ENCODE measurements at places on chromosomes 13 and 19.

DNA sequence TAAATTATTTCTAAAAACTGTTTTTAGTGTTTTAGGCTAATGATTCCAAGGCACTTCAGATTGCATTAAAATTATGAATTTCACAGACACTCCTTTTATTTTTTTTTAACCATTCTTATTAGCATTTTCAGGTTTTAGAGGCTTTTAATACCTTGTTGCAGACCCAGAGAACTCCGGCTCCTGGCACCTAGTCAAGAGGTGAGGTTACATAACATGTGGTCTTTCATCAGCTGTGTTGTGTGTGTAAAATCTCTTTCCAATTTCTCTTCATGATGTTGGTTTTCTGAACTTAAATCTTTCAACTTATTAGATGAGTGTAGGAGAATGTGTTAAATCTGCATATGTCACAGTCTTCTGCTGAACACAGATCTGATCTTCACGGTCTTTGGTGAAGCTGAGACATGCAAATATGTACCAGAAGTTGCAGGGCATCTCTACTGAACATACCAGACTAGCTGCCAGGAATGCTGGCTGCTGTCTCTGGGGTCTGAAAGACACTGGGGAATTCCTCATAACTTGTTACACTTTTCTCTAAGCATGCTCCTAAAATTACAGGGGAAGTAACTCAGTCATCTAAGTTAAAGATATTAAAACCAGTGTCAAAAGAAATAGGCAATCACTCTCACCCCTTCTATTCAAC lies 1165.3 kb downstream of the EFNB2 start:
- DNase-seq, result no peak

- no peak for DNase-seq
These were observed 457.3 kb downstream of the EFNB2 start for GRCh38 chr13:106078191-106078590.

DNA sequence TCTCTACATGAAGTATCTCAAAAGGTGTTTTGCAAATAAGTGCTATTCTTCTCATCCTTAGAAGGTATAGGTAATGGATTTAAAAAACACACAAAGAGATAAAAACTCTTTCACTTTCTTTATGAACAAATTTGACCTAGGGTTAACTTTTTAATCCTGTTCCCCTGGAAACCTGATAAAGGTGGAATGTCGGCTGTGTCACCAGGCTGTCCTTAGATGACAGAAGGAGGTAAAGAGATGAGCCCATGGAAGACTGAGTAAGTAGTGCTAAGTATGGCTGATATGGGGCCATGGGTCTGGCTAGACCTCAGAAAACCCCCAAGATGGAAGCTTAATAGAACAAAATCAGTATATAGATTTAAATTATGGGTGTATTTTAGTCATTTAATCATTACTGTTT lies 153.8 kb upstream of the LSM14A start:
- DNase-seq, result no peak

- no peak for DNase-seq
These were observed 129.4 kb downstream of the AKAP11 start for GRCh38 chr13:42401376-42401775.

DNA sequence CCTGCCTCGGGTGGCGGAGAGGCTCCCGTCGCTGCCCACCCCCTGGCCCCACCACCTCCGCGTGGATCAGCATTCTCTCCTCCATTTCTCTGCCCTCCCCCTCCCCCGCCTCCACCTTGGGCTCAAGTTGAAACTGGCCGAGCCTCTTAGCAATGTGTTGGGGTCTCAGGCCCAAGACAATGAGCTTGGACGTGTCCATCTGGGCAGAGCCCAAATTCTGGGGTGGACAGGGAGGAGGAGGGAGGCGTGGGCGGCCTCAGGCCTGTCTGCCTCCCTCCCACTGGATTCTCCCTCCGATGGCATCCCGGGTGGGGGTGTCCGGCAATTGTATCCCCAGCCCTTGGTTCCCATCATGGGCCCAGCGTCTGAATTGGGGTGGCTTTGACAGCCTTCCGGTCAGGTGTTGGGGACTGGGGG lies 1.2 kb downstream of the CELF5 start:
- no peak for DNase-seq

DNA sequence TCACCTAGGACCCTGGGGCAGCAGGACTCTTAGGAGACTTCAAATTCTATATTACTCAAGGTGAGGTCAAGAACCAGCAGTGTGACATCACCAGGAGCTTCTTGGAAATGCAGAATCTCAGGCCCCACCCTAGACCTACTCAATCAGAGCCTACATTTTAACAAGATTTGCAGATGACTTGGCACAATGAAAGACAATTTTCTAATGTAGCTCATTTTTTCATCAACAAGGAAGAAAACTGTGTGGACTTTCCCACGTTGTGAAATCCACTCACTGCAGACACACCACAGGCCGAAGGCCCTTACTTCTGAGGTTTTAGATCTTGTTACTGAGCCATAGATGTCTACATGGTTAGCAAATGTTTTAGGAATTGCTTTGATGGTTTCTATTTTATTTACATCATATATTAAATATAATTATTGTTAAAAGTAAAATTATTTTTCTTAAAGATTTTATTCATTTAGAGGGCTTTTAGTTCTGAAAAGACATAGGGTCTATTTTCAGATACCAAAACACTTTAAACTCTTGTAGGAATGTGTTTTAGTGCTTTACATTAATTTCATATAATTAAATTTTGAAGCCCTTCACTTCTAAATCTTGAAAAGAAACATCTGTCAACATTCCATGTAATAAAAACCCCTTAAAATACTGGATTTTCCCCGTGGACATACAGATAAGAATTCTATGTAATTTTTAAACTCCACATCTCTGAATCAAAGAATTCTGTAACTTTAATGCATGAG lies 18.5 kb upstream of the STARD13 start:
- DNase-seq, result no peak

DNA sequence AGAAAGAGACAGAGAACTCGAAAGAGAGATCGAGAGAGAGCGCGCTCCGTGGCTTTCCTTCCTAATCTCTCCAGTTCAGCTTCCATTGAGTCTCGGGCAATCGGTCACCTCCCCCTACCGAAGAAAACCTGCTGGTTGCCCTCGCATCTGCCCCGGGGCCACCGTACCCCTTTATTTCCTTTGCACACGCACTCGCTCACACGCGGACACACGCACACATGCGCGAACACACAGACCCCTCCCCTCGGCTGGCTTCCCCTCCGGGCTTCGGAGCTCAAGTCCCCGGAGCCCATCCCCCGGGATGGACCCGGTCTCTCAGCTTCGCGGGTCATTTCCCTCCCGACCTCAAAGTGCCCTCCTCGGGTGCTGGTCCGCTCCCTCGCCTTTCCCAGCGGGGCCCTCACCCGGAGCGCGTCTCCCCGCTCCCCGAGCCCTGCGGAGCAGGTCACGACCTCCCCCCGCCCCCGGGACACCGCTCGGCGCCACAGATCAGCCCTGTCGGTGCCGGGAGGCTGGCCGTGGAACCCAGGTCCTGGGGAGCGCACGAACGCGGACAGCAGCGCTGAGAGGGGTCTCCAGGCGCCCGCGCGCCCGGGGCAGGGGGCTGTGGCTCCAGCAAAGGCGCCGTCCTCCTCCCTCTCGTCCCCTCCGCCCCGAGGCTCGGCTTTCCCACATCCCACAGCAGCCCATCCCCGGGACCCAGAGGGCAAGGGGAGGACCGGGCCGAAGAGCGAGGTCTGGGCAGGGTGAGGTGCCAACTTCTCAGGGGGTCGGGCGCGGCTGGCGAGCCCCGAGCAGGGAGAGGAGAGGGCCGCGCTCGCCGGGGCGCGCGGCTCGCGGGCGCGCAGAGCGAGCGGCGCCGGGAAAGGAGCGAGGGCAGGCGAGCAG lies 1.8 kb downstream of the DACH1 start:
- peak; percentile 12 for DNase-seq

- no peak for DNase-seq
These were observed 6.9 kb upstream of the MEF2B start for GRCh38 chr19:19176950-19177349.

GRCh38 chr13:24074678-24075077 lies 85.8 kb upstream of the SPATA13 start:
- DNase-seq, result no peak

DNA sequence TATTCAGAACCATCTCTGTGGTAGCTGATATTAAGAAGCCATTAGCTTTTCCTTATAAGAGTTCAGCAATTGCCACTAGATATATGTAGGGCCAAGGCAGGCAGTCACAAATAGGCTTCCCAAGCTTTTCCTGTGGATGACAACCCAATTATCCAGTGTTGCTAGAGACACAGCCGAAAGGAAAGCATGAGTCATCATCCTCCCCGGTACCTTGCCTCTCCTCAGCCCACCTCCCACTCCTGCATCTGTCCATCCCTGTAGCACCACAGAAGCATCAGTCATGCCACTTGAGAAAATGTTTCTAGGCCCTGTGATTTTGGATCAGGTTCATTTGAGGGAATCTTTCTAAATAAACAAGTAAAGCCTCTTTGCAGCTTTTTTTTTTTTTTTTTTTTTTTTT lies 204.3 kb downstream of the DNAJC15 start:
- no peak for DNase-seq

DNA sequence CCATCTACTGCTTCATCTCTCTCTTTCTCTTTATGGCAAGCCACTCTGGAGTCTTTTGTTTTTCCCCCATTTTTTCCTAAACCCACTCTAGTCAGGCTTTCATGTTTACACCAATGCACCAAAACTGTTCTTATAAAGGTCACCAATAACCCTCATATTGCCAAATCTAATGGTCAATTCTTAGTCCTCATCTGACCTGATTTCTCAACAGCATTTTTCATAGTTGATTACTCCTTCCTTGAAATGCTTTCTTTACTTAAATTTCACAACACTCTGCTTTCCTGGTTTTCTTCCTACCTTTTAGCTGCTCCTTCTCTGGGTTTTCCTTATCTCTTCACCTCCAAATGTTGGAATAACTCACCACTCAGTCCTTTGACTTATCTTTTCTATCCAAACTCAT lies 47.9 kb downstream of the MICU2 start:
- no peak for DNase-seq

DNA sequence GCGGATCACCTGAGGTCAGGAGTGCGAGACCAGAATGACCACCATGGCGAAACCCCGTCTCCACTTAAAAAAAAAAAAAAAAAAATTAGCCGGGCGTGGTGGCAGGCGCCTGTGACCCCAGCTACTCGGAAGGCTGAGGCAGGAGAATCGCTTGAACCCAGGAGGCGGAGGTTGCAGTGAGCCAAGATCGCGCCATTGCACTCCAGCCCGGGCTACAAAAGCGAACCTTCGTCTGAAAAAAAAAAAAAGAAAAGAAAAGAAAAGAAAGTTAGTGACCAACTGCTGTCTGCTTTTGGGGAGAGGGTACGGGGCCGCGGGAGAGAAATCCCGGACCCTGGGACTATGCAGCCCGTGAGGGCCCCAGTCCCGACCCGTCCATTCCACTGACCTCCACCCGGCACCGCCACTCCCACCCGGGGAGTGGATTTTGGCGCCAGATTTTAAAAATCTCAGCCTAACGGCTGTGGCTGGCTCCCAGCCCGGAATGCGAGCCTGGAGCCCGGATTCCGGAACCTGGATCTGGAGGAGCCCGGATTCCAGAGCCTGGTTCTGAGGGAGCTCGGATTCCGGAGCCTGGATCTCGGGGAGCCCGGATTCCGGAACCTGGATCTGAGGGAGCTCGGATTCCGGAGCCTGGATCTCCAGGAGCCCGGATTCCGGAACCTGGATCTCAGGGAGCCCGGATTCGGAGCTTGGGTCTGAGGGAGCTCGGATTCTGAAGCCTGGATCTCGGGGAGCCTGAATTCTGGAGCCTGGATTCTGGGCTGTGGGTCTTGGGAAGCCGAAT lies 6.1 kb upstream of the LMNB2 start:
- no peak for DNase-seq

- no peak for DNase-seq
These were observed 5.0 kb downstream of the FOSB start for GRCh38 chr19:45472563-45473366.

DNA sequence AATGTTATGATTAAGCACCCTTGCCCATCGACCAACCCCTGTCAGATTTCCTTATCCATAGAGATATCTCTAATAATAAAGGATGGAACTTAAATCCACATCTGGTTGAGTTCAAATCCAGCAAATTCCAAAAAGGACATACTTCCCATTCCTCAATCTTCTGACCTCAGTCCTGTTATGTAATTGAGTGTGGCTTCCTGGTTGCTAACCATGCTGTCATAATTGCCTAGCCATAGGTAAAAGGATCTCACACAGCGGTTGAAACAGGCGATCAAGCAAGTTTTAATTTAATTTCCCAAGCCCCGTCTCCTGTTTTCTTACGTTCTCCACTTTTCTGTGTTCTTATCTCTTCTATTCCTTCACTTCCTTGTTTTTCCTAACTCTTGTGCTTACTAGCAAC lies 550.3 kb downstream of the GPC6 start:
- DNase-seq, result no peak

DNA sequence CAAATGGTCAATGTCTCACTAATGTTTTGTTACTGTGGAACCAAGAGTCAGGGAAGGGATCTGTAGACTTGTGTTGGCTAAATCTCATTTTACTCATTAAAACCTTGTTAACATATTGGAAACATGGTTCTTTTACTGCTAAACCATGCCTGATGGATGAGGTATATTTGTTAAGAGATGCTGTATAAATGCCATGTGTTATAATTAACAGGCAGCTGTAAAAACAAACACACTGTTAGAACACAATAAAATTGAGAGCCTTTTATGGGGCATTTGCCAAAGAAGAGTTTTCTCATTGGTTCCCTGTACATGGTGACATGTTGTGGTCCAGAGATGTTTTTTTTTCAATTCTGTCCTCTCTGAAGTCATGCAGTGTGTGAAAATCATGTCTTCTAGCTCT lies 121.9 kb downstream of the ESD start:
- no peak for DNase-seq

DNA sequence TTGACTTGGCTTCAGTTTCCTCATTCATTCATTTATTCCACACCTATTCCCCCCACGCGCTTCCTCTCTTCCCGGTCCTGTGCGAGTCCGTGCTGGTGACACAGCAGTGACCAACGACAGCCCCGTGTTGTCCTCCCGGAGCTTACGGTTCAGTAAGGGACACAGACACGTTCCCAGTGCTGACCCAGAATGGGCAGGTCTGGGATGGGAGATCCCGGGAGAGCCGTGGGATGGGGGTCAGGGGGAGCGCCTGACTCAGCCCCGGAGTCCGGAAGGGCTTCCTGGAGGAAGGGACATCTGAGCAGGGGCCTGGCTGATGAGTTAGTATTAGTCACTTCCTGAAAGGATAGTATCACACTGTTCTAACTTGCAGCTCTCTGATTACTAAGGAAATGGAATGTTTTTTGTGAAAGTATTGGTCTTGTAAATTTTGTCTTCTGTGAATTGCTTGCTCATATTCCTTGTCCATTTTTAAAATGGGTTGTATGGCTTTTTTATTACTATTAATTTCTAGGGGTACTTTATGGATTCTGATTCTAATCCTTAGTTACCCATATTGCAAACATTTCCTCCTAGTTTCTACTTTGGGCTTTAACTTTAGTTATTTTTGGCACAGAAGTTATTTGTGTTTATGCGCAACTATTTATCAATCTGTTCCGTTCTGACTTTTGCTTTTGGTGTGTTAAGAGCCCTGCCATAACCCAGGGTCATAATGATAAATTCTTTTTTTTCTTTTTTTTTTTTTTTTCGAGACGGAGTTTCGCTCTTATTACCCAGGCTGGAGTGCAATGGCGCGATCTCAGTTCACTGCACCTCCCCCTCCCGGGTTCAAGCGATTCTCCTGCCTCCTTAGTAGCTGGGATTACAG lies 708 bp upstream of the ERCC1 start:
- peak; percentile 61 for DNase-seq
